ENCODE measurements at places on chromosomes 4 and X. TPM values are rescaled to one million over a fixed set of nuclear protein-coding genes. Genes with fewer than 3 reads are reported as not detected.

DNA sequence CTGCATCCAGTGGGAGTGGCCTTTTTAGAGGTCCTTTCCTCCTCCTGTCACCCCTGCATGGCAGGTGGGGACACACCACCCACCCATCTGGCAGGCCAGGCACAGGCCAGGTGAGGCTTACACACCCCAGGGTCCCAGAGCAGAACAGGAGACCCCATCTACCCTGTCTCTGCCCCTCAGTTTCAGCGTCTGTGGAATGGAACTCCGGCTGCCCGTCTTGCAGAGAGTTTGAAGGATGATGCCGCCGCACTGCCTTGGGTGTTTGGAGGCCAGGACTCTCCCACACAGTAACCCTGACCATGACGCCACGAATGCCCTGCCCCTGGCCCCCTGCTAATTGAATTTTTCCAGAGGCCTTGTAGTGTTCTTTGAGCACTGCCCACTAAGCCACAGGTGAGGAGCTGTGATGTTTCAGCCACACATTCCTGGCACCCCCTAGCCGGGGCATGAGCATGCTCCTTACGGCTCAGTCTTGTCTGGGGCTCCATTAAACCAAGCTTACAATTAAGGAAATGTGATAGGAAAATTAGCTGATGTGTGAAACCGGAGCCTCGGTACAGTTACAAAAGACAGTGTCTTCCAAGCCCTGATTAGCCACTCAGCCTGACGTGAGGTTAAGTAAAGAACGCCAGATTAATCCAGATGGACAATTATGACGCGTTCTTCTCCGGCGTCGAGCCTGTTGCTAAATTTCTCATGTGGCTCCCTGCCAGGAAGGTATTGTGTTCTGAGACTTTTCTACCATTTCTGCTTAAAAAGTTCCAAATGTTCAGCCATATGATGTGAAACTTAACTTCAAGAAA lies 39.3 kb downstream of the HMX1 start:
- no peak for DNase-seq

Gene UNC5C
- polyA plus RNA-seq = 36.3 TPM

DNA sequence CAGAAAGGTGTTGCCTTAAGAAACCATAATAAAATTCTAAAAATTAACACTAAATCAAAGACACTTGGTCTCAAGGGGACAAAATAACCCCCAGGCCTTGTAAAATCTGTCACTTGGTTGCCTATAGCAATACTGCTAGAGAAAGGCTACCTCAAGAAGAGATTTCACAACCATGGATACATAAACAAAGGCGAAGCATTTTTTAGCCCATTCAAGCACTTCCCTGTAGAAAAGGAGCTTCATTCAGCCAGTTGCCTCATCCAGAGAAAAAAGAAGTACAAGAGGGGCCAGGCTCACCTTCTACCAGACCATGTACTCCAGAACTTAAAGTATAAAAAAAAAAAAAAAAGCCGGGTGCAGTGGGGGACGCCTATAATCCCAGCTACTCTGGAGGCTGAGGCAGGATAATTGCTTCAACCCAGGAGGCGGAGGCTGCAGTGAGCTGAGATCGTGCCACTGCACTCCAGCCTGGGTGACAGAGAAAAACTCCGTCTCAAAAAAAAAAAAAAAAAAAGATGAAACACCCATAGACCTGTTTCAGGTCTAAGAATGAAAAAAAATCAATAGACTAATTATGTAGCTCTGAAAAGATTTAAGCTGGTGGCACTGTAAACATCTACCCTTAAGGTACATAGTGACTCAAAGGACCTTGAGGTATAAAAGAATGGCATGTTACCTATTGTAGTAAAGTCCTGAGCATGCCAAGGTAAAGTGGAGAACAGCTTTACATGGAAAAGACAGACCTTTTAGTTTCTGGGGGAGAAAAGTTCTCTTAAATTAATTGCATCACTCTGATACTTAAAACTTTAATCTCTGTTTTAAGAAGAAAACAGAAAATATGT lies 18.0 kb downstream of the RUFY3 start:
- no peak for DNase-seq

DNA sequence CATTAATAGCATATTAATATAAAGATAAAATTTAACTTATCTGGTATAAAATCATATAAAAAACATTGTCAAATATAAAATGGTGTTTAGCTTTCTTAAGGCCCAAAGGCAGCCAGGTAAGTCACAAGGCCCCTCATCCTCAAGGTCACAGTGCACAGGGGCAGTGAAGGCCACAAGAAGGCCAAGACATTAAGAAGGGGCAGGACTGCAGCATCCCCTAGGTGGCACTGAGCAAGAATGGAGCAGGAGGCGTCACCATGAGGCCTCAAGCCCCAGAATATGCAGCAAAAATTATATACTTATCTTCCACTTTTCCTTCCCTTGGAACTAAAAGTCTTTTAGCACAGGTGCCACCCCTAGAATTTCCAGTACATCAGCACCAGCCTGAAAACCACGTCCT lies 49.5 kb upstream of the MAGEA8 start:
- no peak for DNase-seq

Gene MID1
- polyA plus RNA-seq = 12.9 TPM

DNA sequence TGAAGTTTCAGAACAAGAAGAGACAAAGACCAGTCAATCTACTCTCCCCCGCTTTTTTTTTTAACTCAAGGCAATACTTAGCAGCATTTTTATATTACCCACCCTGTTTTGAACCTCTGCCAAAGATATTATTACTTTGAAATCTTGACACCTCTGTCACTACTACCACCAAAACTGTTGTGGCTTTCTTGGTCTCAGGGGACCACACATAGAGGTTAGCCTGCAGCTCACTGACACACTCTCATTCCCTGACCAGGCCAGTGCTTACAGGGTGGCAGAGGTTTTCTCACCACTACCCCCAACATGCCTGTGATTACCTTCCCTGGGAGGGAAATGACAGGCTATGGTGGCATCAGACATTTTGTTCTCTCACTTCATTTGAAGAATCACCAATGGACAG lies 137.4 kb upstream of the STIM2 start:
- DNase-seq = no peak

Gene IL2
- polyA plus RNA-seq = not detected

GRCh38 chr4:107835406-107835805 lies 10.7 kb downstream of the SGMS2 start:
- DNase-seq = no peak

Gene DCAF12L2
- polyA plus RNA-seq = 2.7 TPM

GRCh38 chrX:143994206-143994605 lies 110.3 kb downstream of the UBE2NL start:
- DNase-seq = no peak

Gene ADGRG4
- polyA plus RNA-seq = 0.04 TPM

- no peak for DNase-seq
Measured at GRCh38 chr4:177275999-177276398, 33.7 kb upstream of the NEIL3 start.

Gene CC2D2A
- 57.6 TPM for polyA plus RNA-seq

Gene TIMP1
- polyA plus RNA-seq = 92.7 TPM

GRCh38 chrX:33725535-33726210 lies 406.4 kb downstream of the FAM47A start:
- no peak for DNase-seq

DNA sequence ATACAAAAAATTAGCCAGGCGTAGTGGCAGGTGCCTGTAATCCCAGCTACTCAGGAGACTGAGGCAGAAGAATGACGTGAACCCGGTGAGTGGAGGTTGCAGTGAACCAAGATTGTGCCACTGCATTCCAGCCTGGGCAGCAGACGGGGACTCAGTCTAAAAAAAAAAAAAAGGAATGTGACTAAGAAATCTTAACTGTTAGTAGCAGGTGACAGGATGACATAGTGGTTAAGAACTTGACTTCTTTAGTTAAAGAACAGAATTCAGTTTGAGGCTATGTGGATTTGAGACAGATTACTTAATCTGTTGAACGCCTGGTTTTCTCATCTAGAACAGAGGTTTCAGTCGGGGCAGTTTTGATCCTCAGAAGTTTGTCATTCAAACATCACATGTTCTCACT lies 3.2 kb downstream of the TRMT44 start:
- DNase-seq = no peak

Gene CYBB
- polyA plus RNA-seq = 12.3 TPM

DNA sequence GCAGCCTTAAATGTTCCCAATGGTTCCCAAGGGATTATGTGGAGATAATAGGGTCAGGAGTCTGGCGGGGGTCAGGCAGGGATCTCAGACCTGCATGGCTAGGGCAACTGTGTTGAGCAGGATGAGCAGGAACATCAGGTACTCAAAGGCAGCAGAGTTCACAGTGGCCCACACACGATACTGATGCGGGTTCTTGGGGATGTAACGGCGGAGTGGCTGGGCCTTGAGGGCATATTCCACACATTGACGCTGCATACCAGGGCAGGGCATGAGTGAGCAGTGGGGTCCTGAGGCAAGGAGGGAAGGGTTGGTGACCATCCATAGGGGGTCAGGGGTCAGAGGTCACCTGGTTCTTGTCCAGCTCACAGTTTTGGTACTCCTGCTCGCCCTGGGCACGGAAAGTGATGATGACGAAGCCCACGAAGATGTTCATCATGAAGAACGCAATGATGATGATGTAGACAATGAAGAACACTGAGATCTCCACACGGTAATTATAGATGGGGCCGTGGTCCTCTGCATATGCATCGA lies 15.1 kb upstream of the SYP start:
- DNase-seq = no peak

DNA sequence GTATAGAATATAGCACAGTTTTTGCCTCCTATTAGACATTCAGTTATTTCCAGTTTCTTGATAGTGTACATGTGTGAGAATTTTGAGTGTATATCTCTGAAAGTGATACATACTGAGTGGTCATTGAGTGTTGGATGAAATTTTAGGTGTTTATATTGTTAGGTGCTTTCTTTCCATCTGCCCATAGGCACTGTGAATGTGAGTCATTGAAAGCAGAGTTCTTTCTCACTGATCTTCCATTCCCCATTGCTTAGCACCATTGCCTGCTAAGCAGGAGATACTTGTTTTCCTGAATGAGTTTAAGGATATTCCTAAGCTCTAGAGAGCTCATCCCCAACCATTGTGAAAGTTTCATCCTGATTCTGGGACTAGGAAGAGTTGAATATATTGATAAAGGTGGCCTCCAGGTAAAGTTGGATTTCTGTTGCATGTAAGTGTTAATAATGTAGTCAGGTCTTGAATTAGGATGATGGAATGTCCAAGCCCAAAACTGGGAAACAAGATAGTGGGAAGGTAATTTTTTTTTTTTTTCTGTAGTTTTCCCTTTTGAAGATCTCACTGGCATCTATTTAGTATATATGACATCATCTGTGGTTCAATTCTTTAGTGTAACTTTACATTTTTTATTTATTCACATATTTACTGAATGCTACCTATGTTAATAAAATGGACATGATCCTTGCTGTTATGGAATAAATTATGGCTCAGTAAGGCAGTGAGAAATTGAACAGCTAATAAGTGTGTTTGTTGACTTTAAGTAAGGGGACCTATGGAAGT lies 22.1 kb downstream of the UBE2K start:
- no peak for DNase-seq

DNA sequence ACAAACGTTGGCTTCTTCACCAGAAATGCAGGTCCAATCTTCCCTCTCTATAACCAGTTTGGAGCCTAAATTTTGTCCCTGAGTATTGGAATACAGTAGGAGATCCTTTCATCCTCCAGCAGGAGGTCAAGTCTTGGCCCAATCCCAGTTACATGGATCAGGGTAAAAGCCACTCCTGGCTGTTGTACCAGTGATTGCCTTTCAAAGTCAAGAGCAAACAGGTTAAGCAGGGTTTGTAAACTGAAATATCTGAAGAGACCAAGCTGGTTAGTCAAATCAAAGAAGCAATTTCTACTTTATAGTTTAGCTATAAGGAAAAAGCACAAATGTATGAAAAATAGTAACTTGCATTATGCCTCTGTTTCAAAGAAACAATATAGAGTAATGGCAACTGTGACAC lies 329.4 kb downstream of the NAF1 start:
- no peak for DNase-seq

DNA sequence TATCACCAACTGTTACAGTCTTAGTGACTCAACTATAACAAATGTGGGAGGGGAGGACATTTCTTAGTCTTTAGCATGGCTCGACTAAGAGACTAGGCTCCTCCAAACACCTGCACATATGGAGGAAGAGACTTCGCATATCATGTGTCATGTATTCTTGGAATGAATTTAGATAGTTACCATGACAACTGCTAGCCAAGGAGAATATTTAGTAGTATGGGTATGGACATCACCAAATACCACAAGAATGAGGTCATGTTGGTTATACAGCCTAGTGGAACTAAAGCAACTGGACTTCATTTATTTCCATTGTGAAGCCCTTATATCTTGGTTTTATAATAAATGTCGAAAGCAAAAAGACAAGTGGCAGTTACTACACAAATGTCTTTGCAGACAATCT lies 512.3 kb downstream of the CFAP47 start:
- DNase-seq = no peak

GRCh38 chrX:132718431-132718958 lies 229.7 kb upstream of the MBNL3 start:
- no peak for DNase-seq

Gene ZDHHC15
- polyA plus RNA-seq = 6.4 TPM

- DNase-seq = no peak
Measured at GRCh38 chrX:148416931-148417330, 83.5 kb upstream of the AFF2 start.

GRCh38 chr4:61299316-61299715 lies 99.2 kb downstream of the ADGRL3 start:
- DNase-seq = no peak

Gene ADH1A
- polyA plus RNA-seq = 0.79 TPM

DNA sequence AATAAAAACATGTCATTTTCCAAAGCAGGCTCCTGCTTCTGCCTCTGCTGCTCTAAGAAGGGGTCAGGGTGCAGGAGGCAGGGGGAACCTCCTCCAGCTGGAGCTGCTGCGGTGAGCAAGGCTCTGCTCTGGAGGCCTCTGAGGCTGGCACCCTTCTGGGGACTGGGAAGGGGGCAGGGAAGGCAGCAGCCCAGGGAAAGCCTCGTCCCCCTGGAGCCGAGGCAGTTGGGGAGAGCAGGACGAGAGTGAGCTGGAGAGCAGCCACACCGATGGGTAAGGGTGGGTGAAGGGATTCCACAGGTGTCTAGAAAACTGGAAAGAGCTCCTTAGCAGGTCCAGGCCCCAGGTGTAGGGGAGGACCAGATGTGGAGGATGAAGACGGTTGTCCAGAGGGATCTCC lies 2.0 kb upstream of the CTAG2 start:
- DNase-seq = no peak

Gene RADX
- polyA plus RNA-seq = 6.5 TPM

GRCh38 chrX:106897259-106897658 lies 5.9 kb downstream of the RIPPLY1 start:
- no peak for DNase-seq

All from left renal pelvis (tissue), 4 donors.